ENCODE measurements at places on chromosomes 3 and 15.

DNA sequence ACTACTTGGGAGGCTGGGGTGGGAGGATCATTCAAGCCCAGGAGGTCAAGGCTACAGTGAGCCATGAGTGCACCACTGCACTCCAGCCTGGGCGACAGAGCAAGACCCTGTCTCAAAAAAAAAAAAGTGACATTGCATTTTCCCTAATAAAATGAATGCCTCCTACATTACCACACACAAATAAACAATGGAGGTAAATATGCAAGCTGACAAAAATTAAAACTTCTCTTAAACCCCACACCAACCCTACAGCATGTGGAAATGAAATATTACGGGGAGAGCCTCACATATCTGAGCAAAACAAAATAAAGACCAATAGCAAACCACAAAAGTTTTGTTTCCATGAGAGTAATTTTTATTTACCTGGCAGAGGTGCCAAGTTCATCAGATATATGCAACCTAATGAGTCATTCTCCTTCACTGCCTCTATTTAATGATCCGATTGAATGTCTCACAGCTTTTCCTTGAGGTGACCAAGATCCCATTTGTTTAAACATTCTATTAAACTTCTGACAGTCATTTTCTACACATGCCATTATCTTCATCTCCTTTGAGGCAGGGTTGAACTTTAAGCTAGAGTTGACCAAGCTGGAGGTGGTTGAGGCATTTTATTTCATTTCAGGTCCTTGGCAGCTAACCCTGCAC is 9.4 kb upstream of the CAV3 start:
- DNase-seq = no peak

- DNase-seq = no peak
Observed at GRCh38 chr3:168049367-168049974, 46.3 kb downstream of the GOLIM4 start.

DNA sequence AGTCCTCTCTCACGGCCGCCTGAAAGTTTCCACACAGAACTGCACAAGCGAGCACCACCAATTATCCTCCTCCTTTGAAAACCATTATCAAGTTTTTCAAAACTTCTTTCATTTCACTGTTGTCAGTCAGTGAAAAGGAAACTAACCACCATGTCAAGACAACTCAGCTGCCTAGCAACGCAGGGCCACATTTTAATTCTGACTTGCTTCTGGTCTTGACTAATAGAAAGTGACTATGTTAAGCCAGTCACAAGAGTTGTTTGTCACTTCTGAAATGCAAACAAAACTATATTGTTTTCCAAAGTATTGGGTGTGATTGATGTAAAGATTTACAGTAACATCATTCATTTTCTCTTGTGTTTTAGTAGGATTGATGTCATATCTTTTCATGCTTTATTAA is 612.8 kb upstream of the AGTR1 start:
- no peak for DNase-seq

DNA sequence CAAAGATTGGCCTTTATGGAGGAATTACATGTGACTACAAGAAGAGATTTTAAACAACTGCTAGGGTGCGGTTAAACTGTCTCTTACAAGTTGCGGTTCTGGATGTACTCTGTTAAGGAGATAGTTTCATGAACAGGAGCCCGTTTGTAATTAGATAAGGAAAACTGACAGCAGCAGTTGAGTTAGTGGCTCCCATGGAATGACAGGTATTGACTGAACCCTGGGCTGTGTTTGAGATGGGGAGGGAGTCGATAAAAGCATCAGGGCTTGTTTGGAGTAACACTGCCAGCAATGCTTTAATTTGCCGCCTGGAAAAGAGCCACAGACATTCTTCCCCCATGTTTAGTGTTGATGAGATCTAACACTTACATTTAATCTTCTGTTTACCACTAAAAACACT is 139.9 kb downstream of the ROBO2 start:
- no peak for DNase-seq

- DNase-seq = no peak
Observed at GRCh38 chr15:62895139-62895866, 147.2 kb upstream of the TPM1 start.

DNA sequence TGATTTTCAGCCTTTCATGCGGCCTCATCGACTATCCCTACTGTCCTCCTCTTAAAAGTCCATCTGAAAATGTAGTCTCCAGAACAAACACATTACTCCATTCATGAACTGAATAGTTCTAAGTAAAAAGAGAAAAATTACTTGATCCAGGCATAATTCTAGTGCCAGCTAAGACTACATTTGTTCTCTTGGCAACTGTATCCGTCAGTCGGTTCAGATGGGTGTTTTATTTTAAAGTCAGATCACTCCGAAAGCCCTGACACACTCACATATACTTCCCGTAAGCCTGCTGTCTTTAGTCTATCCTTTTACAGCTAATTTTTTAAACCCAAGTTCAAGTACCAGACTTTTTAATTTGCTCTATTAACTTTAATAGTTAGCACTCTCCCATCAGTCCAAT is 1102.7 kb downstream of the ROBO1 start:
- DNase-seq = no peak

- DNase-seq = no peak
Observed at GRCh38 chr3:113064183-113064582, 73.4 kb downstream of the GTPBP8 start.

DNA sequence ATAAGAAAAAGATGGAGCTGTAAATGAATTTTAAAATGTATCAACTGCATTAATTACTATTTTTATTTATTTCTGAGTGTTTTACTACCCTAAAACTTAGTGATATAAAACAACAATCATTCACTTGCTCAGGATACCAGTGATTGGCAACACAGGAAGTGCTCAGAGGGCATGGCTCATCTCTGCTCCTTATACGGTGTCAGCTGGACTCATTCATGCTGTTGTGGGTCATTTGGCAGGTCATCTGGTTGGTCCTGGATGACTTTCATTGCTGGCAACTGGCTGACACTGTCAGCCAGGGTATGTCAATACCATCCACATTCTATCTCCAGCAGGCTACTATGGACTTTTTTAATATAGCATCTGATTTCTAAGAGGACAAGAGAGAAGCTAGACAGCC is 689.6 kb upstream of the NECTIN3 start:
- no peak for DNase-seq

DNA sequence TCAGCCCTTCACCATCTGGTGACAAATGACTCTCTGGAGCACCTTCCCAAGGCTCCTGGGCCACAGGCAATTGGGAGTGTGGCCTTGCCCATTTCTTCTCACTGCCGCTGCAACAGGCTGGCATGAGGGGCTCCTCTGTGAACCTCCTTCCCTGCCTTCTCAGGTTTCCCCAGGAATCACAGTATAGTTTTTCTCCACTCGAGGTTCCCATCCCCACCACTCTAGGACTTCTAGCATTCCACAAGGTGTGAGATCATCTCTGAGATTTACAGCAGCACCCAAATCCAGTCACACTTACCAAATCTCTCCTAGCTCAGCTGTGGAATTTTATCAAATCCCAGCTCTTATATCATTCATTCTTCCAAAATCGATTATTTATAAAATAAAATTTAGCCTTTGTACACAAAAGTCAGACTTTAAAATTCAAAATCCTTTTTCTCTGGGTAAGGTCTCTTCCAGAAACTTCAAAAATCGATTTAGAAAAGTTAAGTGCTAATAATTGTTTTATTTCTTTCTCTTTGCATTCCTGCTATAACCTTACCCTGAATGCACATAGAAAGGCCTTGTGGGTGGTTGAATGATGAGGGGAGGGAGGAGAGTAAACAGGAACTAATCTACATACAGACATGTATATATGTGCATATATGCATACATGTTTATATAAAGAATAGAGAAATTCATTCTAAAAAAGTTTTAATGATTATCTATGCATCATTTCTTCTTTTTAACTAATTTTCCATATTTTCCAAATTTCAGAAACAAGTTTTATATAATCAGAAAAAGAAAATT is 18.9 kb upstream of the ATP13A4 start:
- DNase-seq = no peak

GRCh38 chr3:195762611-195763010 is 41.8 kb downstream of the MUC20 start:
- no peak for DNase-seq

GRCh38 chr3:109071350-109072142 is 46.4 kb downstream of the MORC1 start:
- no peak for DNase-seq

- DNase-seq = no peak
Observed at GRCh38 chr15:62212741-62213140, 47.7 kb upstream of the C2CD4B start.

GRCh38 chr15:89338036-89338435 is 3.4 kb upstream of the POLG start:
- no peak for DNase-seq

DNA sequence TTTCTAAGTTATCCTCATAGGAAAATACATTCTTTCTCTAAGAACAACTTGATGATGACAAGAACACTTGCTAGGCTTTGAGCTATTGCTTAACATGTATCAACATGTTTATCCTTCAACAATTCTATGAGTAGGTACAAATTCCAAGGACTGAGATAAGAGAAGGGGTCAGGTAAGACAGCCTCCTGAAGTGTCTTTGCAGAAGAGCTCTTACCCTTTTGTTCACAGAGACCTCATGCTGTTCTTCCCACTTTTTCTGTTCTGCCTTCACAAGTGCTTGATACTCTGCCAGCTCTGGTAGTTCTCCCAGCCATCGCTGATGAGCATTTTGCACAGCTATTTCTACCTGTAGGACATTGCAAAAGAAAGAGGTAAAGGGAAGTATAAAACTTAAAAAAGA is 50.9 kb downstream of the CEP152 start:
- no peak for DNase-seq

- DNase-seq = no peak
Observed at GRCh38 chr15:29539736-29540135, 270.1 kb upstream of the NSMCE3 start.

- no peak for DNase-seq
Observed at GRCh38 chr3:149376718-149377407, 586 bp downstream of the TM4SF1 start.

DNA sequence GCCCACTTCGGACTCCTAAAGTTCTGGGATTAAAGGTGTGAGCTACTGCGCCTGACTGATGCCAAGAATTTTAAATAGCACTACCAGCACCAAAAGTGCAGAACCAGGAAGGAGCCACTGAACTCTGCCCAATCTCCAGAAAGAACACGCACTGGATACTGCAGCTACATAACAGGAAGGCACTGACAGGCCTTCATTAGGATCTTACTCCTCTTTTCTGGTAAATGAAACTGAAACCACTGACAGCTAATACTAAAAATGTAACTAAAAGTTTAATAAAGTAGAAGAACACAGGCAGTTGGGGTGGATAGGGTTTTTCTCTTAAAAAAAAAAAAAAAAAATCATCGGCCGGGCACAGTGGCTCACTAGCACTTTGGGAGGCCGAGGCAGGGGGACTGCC is 74.1 kb upstream of the CHRM5 start:
- no peak for DNase-seq

DNA sequence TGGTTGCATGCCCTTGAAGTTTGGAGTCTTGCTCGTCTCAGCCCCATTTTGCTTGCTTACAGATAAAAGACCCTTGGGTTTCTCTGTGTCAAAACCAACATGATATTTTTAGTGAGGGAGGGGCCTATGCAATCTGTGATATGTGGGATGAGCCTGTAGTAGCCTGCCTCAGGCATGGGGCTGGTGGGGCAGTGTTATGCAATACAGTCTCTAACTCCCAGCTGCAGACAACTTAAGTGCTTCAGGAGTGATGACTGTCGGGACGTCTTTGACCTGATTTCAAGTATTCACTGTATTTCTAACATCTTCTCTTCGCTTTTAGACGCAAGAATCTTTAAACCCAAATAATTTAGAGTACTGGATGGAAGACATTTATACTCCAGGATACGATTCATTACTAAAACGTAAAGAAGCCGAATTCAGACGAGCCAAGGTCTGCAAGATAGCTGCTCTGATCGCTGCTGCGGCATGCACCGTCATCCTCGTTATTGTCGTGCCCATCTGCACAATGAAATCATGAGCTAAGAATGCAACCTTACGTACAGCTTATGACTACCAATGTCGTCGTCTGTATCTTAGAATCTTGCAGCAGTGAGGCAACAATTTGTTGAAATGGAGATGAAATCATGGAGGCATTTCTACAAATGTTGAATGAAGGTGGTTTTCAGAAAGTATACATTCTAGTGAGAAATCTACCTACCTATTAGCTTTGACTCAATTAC is 35.9 kb downstream of the MINAR1 start:
- no peak for DNase-seq

DNA sequence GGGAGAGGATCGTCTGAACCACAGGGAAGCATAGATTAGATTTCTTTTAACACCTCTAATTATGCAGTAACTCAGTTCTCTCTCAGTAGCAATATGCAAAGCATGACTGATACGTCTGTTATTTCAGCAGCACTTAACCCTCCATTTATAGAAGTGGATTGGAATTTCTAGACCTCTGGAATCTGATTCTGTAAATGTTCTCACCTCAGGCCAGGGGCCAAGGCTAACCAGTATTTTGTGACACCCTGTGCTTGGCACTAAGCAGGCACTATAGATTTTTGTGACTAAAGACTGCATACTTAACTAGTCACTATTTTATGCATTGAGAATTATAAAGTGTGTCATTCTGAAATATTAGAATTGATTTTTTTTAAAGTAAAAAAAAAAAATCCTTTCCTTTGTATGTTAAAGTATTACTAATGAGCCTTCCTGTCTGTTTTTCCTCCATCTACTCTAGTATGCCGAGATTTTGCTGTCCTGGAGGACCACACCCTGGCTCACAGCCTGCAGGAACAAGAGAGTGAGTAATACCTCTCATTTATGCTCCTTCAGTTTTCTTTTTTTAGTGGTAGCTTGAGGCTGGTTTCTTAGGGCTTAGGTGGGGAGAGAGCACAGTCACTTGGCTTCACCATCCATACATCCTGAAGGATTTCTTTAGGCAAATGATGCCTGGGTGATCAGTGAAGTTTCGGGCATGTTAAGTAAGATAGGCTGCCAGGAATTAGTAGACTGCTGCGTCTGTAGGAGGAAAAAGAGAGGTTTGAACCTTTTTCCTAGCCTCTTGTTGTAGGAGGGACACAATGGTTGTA is 26.5 kb upstream of the UTS2B start:
- DNase-seq = no peak

DNA sequence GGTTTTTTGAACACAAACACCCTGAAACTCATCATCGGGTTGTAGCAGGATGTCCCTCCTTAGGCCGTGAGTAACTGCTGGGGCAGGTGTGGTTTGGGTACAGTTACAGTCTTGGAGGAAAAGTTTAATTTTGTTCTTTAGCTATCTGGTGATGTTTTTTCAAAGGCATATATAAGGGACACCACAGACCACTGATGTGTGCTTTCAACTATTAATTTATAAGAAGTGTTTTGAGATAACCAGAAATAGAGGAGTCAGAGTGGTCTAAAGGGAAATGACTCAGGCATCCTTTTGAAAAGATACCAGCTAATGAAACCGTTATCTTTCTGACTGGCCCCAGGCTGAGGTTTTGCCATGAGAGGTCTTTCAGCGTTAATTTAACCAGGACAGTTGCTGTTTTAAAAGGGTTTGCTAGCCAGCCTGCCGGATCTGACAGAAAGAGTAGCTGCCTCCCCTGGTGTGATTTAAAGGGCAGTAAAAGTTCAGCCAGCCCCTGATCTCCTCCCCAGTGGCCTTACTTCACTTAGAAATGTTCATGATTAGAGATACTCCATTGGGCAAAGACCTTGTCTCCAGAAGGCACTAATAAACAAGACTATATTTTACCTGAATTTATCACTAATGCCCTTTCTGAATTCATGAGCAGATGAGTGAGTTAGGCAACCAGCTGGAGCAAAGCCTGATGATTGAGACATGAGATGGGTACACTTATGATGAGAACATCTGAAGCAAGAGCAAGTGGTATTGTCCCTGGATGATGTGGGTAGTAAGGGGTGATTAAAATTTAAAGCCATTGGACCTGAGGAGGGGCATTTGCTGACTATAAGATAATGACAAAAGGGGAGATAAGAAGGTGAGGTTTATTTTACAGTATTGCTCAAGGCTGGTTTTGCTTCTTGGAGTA is 482.5 kb upstream of the TBL1XR1 start:
- no peak for DNase-seq

GRCh38 chr3:132926098-132926497 is 112.1 kb upstream of the TMEM108 start:
- no peak for DNase-seq
